Glutamatergic neuron (in vitro differentiated cells): ENCODE measurements at places on chromosomes 2 and 18.

DNA sequence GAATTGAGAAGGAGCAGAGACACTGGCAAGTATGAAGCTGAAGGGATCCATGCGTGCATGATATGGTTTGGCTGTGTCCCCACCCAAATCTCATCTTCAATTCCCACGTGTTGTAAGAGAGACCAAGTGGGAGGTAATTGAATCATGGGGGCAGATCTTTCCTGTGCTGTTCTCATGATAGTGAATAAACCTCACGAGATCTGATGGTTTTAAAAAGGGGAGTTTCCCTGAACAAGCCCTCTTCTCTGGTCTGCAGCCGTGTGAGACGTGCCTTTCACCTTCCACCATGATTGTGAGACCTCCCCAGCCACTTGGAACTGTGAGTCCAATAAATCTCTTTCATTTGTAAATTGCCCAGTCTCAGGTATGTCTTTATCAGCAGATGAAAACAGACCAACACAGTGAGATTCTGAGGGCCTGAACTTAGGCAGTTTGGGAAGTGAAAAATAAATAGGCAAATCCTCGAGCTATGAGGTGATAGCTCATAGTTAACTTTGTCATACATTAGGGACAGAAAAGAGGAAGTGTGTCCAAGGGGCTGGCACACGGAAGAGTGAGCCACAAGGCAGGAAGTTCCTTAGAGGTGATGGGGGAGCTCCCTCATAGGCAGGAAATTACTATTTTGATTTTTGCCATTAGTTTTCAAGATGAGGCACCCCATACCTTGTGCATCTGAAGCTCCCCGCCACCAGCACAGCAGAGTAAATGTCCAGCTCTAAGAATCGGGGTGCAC, 658.8 kb upstream of the ID2 start:
- no peak for DNase-seq

DNA sequence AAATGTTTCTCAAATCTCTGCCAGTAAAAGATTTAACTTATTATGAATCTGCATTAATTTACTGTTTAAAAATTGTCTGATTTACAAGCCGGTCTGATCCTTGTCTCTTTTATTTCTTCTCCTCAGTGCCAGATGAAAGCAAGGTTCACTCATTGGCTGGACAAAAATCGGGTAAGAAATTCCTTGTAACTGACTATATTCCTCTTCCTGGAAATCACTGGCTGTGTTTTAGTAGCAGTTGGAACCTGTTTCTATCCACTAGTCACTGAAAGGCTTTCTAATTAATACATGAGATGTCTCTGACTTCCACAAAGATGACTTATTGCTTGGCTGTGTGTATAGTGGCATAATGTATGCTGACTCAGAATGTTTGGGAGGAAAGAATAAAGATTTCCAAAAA, 436.6 kb upstream of the NRP2 start:
- no peak for DNase-seq

GRCh38 chr2:45343251-45344017, 267.6 kb downstream of the SRBD1 start:
- DNase-seq, result no peak

DNA sequence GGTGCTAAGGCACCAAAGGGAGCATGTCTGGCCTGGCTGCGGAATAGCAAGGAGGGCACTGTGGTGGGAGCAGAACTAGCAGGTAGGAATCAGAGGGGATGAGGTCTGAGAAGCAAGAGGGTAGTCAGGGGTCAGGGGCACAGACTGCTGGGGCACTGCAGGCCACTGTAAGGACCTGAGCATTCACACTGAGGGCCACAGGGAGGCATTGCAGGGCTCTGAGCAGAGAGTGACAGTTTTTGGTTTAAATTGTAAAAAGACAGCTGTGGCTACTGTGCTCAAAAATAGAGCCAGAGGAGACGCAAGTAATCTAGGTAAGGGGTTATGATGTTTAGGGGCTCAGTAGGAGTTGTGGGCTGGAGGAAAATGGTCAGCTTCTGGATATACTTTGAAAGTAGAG, 41.5 kb downstream of the ARHGAP25 start:
- DNase-seq, result no peak

- no peak for DNase-seq
Observed at GRCh38 chr2:64932371-64933216, 56.6 kb upstream of the SLC1A4 start.

GRCh38 chr2:11022591-11023273, 111.0 kb downstream of the KCNF1 start:
- no peak for DNase-seq

GRCh38 chr2:159088906-159089305, 120.5 kb downstream of the TANC1 start:
- DNase-seq, result no peak
